ENCODE measurements at places on chromosomes 7 and 10.

DNA sequence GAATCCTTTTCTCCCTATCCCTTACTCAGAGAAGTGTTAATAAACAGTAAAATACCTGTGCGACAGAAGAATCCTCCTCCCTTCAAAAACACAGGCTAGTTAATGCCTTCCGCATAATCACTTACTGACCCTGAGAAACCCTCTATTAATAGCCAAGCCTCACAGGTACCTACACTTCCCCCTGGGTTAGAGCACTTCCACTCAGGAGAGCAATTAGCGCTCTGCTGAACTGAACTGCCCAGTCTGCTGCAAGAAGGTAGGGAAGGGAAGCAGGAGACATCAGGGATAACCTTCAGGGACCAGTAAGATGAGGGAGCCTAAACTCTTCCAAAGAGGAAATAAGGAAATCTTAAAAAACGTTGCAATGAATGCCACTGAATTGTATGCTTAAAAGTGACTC is 39.6 kb downstream of the KIAA1549 start:
- DNase-seq = no peak

DNA sequence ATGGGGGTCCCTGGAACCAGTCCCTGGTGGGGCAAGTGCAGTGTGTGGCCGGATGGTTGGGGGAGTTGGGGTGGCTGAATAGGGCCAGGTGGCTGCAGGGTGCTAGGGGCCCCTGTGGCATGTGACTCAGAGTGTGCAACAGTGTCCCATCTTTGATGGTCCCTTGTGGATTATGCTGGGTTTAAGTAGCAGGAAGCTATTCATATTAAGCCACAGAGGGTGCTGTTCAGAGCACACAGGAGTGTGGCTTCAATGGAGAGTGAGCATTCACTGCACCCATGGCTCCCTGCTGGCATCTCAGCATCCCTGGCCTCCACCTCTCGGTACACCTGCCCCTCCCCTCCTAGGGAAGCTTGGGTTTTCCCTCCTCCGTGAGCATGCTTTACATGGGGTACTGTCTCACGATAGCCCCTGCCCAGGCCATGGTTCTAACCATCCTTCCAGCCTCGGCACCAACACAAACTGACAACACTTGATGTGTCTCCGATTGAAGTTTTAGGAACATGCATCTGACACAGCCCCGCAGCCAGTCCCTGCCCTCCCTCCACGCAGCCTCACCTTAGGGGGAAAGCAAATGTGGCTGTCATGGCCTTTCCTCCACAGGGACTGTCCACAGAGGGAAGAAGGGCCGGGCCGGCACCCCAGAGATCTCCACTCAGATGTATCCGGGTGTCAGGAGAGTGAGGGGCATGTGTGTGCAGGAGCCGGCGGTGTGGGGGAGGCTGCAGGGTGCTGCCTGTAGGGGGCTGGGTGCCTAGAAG is 30.4 kb upstream of the PPIF start:
- no peak for DNase-seq

- no peak for DNase-seq
Observed at GRCh38 chr7:96308253-96308949, 13.5 kb downstream of the SLC25A13 start.

DNA sequence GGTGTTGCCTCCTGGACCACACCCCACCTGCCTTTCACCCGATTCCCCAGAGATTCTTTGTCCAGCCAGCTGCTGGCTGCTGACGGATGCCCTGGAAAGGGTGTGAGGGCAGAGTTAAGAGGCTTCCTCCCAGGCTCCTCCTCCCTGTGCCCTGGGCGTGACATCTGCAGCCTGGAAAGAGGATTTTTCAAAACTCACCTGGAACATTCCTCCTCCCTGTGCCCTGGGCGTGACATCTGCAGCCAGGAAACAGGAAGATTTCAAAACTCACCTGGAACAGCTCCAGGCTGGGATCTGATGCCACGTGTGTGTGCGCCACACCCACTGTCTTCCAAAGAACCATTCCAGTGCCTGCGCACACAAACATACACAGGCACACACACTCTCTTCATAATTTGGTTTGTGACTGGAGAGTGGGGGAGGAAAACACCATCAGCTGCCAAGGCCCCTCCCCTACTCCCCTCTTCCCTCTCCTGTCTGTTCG is 5.2 kb downstream of the MARVELD1 start:
- no peak for DNase-seq

DNA sequence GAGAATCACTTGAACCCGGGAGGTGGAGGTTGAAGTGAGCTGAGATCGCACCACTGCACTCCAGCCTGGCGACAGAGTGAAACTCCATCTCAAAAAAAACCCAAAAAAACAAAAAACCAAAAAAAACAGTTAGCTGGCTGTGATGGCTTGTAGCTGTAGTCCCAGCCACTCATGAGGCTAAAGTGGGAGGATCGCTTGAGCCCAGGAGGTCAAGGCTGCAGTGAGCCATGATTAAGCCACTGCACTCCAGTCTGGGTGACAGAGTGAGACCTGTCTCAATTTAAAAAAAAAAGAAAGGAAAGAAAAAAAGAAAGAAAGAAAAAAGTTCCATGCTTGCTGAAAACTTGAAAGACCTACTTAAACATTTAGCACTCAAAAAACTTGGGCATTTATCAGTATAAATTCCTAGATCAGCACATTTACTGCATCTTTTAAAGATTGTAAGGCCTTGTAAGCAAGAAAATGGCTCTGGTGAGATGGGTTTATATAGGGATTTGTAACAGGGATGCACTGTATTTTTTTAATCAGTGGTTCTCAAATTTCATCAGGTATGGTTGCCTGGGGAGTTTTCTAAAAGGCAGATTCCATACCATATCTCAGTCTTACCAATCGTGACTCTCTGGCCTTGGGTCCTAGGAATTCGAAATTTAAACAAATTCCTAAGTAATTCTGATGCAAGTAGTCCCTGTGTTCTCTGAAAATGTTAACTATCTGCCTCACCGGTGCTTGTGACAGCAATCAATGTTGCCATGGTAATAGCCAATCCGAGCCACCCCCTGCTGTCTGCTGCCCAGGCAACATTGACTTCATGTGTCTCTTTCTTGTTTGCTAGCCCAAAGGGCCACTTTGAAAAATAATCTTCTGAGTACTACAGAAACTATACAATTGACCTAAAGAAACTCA is 11.5 kb upstream of the NT5C2 start:
- DNase-seq = no peak

DNA sequence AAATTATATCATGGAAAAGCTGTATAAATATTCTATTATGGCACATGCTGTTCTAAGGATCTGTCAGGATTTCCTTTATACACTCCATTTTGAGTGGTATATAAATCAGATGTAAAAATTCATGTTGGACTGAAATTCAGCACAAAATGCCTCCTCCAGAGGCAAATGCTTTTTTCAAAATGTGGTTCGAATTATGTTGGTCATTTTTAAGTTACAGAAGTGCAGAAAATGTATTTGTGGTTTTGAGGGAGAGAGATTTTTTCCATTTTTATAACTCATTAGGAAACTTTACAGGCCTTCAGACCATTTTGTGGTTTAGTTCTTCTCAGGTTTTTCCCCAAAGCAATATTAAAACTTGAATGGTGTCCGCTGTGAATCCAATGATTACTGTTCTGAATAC is 2.9 kb downstream of the PPP1R3A start:
- no peak for DNase-seq

GRCh38 chr7:37379546-37380277 is 69.0 kb downstream of the ELMO1 start:
- DNase-seq = no peak

DNA sequence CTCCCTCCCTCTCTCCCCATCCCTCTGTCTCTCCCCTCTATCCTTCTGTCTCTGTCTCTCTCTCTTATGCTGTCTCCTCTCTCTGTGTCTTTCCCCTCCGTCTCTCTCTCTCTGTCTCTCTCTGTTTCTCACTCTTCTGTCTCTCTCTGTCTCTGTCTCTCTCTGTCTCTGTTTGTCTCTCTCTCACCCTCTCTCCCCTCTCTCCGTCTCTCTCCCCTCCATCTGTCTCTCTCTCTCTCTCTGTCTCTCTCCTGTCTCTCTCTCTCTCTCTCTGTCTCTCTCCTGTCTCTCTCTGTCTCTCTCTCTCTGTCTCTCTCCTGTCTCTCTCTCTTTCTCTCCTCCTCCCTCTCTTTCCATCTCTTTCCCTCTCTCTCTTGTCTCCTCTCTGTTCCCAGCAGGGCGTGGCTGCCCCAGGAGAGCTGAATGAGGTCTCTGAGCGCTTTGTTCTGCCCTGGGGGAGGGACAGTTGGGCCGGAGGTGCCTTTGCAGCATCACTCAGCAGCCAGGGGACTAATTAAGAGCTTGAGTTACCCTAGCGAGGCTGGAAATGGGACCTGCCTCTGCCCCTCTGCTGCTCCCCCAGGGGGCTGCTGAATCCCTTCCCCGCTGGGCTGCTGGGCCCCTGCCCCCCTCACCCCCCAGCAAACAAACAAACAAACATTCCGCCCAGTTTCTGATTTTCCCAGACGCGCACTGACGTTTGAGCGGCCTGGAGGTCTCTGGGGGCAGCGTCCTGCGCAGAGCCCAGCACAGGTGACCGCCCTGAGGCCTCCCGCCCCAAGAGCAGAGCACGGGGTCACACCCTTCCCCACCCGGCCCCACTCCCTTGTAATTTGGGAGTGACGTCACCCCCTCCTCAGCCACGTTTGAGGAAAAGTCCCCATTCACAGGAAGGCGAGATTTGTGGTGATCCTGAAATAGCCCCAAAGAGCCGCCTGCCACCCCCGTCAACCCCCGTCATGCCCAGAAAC is 68.1 kb downstream of the PDGFA start:
- DNase-seq = no peak

- DNase-seq = no peak
Observed at GRCh38 chr7:94971051-94971867, 63.9 kb downstream of the PPP1R9A start.

DNA sequence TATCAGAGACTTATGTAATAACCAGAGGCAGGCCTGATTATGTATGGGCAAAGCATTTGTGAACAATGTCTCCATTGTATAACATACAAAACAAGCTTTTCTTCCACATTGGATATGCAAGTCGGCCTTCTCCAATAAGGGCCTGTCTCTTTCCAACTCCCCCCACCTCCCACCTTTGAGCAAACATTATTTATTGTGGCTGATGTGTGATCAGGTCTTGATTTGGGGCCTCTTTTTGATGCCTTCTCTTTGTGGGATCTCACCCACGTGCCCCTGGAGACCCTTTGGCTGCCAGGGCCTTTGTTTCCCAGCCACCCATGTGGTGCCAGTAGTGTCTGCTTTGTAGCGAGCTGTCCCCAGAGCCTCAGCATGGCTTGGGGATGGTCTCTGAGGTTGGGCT is 53.0 kb downstream of the TCF7L2 start:
- DNase-seq = no peak

DNA sequence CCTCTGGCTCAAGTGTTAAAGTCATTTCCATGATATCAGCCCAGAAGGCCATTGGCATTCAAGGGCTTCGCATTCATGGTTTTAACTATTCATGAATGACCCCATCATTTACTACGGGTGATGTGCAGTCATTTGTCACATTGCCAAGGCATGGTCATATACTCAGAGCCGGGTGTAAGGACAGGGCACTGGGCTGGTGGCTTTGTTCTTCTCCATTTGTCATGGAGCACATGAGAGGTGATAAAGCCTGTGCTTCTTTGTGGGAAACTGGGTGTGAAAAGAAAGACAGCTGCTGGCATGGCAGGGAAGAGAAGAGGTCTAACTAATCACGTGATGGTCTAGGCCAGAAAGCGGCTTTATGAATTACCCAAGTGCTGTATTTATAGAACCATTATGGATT is 132.2 kb upstream of the PLXNA4 start:
- no peak for DNase-seq

GRCh38 chr7:87316846-87317552 is 28.5 kb upstream of the CROT start:
- no peak for DNase-seq

DNA sequence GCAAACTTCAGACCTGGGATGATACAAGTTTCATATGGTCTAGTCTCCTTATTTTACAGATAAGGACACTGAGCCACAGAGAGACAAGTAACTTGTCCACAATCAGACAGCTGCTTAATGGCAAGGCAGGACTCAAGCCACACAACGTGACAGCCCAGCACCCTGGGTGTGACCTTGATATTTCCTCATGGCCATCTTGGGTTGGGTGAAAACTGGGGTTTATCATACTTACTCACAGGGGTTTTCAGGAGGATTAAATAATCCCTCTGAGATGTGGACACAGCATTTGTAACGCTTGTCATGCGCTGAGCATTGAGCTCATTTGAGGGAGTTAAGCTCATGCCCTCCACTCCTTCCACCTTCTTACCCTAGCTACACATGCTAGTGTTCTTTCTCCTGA is 58.0 kb downstream of the ABLIM1 start:
- no peak for DNase-seq

DNA sequence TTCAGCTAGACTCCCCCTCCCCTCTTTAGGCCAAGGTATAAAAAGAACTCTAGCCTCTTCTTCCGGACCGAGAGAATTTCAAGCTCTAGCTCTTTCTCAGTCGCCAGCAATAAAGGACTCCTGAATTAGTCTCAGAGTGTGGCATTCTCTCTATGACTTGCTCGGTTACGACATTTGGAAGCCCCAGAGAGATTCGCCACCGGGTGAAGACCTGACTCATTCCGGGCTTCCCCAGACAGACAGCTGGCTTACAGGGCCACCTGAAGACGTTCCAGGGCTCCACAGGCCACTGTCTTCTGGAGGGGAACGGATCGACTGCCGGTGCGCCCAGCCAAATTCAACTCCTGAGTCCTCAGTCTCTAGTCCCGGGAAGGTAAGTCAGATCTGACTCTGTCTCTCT is at the start of gene AKR1B15:
Gene AKR1B15 (plus strand): TSS at position 234 of the 400 bp plus-strand sequence. CDS start 15,510 bp downstream, outside the sequence.
- no peak for DNase-seq

- DNase-seq = no peak
Observed at GRCh38 chr7:9498303-9498702, 1064.9 kb downstream of the NXPH1 start.

- DNase-seq = peak; percentile 17
Observed at GRCh38 chr7:74083928-74084721, 521 bp downstream of the LIMK1 start.

GRCh38 chr7:95649546-95649945 is 53.2 kb upstream of the PDK4 start:
- no peak for DNase-seq

DNA sequence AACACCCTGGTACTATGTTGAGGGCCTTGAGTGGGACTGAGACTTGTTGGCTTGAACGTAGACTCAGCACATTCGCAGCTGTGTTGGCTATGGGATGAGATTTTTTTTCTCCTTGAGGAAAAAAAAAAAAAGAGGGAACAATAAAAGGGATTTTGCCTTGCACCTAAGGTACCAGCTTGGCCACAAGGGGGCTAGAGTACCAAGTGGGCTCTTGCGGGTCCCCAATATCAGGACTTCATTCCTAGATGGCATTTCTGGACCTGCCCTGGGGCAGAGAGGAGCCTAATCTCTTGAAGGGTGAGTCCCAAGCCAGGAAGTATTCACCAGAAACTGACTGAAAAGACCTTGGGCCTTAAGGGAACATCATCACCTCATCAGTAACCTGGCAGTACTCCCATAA is 1083.6 kb upstream of the PHF14 start:
- DNase-seq = no peak

Measured in activated CD4-positive, alpha-beta T cell treated with anti-CD3 and anti-CD28 coated beads, Interleukin-2, amount 50 U/mL, for 4 hours (primary cell).